ENCODE measurements at places on chromosomes 13 and 19.

DNA sequence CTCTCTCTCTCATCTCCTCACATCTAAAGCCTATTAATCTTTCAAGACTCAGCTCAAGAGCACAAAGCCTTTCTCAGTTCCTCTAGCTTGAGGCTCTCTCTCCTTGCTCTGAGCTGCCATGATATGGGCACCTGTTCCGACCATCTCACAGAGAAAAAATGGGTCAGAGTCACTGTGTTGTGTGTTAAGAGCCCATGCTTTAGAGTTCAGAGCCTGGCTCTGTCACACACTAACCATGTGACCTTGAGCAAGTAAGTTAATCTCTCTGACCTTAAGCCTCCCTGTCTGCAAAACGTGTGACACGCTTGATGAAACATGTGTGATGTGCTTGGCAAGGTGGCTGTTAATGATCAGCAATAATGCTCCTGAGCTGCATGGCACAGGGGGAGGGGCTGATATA lies 245.2 kb downstream of the DLEU7 start:
- no peak for DNase-seq

GRCh38 chr13:76830805-76831204 lies 55.4 kb downstream of the KCTD12 start:
- DNase-seq = no peak

- peak; percentile 33 for DNase-seq
These were observed 13.1 kb downstream of the IRS2 start for GRCh38 chr13:109773276-109773675.

DNA sequence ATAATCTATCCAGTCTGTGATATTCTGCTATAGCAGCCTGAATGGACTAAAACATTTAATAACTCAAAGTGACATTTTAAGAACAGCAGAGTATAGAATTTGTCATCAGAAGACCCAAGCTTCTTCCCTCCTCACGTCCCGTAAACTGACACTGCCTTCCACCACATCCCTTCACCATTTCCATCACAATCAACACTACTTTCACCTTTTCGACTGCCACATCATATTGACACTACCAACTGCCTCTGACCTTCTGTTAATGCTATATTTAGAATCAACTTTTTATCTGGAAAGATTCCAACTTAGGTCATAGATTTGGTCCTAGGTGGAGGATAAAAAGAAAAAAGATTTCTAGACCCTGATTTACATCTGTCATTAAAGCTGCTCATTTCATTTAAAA lies 39.6 kb downstream of the STOML3 start:
- DNase-seq = no peak

DNA sequence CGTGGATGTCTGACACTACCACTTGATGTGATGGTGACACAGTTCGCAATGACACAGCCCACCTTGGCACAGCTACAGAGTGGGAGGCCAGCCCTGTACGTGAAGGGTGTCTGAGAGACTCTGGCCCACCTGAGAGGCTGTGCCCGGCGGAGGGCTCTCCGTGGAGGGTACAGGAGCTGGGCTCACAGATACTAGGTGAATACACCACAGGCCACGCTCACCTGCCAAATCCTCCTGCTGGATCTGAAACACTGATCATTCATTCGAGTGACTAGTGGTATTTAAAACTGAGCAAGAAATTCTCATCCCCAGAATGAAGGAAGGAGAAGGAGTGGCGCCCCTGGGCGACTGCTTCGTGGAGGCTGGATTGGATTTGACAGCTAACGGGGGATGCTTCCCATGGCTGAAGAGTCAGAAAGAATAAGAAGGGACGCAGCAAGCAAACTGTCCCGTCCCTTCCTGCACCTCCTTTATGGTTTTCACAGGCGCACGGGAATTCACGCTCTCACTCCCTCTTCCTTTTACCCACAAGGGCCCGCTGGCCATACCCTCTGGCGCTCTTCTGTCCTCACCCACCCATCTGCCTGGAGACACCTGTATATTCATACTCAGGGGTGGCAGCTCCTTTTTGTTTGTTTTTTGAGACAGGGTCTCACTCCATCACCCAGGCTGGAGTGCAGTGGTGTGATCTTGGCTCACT lies 25.0 kb downstream of the CEBPG start:
- DNase-seq = no peak

DNA sequence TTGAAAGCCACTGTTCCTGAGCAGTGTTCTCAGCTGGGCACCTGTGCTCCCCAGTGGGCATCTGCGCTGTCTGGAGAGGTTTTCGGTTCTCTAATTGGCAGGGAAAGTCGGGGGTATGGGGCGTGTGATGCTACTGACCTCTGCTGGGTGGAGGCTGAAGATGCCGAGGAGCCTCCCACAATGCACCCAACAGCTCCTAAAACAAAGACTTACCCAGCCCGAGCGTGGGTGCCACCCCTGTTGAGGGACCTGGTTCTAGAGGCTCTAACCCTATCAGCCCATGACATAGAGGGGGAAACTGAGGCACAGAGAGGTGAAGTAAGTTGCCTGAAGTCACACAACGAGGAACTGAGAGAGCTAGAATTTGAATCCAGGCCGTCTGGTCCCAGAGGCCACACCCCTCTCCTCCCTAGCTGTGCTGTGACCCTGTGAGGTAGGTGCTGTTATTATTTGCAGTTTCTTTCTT lies 2.3 kb downstream of the SPACA4 start:
- no peak for DNase-seq

DNA sequence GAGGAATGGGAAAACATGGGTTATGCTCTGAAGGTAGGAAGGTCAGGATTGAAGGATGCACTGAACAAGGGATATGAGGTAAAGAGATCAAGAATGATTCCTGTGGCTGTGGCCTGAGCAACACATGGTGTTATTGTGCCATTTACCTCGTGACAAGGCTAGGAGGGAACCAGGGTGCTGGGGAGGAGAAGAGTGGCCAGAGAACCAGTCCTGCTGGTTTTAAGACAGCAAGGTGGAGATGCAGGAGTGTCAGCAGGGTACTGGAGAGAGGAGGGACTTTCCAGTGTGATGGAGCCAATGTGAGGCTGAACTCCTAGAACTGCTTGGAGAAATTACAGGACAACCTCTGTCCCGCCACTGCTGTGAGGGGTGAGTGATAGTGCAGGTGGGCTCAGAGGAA lies 282.4 kb downstream of the MYO16 start:
- no peak for DNase-seq

DNA sequence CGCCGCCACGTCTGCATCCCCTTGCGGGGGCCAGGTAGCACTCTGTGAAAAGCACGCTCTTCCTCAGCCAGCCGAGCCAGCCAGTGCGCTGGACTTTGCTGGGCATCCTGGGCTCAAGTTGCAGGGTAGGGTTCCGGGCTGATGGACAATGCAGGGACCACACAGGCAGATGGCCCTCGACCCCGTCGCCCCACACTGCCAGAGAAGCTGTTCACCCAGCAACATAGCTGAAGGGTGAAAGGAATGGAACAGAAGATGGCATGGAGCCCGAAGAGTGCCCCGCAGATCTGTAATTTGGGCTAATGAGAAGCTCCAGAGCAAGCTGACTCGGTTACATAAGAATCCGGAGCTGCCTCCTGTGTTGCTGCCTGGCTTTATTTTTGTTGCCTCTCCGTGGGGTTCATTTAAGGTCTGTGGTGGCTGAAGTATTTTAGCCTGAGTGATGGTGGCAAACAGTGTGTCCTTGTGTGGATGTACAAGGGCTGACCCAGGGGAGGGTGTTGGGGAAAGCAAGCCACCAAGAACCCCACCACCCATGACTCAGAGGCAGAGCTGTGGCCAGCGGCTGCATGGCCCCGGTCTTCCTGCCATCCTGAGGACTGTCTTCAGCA lies 105.8 kb downstream of the SOX1 start:
- no peak for DNase-seq

GRCh38 chr19:926589-927350 lies 935 bp downstream of the ARID3A start:
- DNase-seq = no peak

DNA sequence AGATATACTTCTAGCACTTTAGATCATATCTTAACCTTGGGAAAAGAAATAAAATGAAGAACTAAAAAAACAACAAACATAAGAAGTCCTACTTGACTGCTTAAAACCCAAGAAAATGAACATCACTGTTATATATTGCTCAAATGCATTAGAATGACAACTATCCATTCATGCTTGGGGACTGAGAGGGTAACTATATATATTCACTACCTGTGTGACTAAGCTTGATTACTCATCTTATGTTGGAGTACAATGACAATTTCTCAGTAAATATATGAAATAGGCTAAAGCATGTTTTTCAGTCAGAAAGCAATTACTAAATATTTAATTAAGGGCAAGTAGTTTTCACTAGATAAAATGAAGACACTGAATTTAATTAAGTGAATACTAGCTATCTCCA lies 40.1 kb downstream of the ZC3H13 start:
- no peak for DNase-seq

GRCh38 chr13:106660746-106661625 lies 93.0 kb upstream of the ARGLU1 start:
- no peak for DNase-seq

DNA sequence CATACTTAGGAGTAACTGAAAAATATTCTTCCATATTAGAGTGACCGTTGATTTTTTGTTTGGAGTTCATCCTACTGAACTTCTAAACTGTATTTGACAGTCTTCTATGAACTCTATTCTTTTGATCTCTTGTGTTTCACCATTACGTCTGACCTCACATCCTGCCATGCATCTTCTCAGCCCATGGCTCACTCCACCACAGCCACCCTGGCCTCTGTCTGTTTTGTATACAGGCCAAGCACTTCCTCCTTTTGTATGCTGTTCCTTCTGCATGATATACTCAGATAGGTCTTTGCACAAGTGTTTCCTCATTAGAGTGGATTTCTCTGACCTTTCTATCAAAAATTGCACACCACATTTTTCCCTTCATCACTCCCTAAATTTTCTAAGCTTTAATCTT lies 119.9 kb downstream of the MAB21L1 start:
- DNase-seq = no peak

- no peak for DNase-seq
These were observed 96.6 kb upstream of the POSTN start for GRCh38 chr13:37695200-37695599.

DNA sequence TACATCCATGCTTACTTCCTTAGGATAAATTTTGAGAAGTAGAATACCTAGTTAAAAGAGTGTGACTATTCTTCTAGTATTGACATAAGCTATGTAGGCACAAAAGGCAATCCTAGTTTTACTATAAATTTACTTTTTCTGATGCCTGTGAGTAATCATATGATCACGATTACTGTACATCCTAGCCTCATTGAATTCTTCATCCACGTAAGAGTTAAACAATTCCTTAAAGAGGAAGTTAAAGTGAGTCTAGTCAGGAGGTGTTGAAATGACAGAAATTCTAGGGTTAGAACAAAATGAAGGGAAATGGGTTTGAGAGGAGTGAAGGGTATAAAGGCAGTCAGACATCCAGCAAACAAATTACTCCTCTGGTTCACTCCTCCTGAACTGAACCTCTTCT lies at the start of gene ACOD1:
TSS of gene ACOD1 (plus strand) at position 363 of the 400 bp plus-strand sequence. CDS start 48 bp downstream, outside the sequence.
- DNase-seq = no peak

- no peak for DNase-seq
These were observed 8.8 kb upstream of the ZNF541 start for GRCh38 chr19:47581605-47582319.

GRCh38 chr13:25489238-25489637 lies 117.5 kb downstream of the ATP8A2 start:
- no peak for DNase-seq

- no peak for DNase-seq
These were observed 90.6 kb downstream of the PCDH9 start for GRCh38 chr13:67139551-67139950.

Data from stimulated activated CD8-positive, alpha-beta memory T cell treated with anti-CD3 and anti-CD28 coated beads, Interleukin-2, amount 100 ng/mL, for 48 hours (primary cell).